ENCODE measurements at places on chromosomes 1 and 21.

- H3K36me3 ChIP-seq, result no peaks in the 10 kb centered on the region
- DNase-seq, result peak; percentile 89
- H3K27me3 ChIP-seq, result no peaks in the 10 kb centered on the region
- H3K27ac ChIP-seq, result peak overlapping the region; percentile 77
- peak overlapping the region; percentile 94 for H3K4me3 ChIP-seq
Observed at GRCh38 chr1:31413405-31414001, 490 bp downstream of the SERINC2 start.

DNA sequence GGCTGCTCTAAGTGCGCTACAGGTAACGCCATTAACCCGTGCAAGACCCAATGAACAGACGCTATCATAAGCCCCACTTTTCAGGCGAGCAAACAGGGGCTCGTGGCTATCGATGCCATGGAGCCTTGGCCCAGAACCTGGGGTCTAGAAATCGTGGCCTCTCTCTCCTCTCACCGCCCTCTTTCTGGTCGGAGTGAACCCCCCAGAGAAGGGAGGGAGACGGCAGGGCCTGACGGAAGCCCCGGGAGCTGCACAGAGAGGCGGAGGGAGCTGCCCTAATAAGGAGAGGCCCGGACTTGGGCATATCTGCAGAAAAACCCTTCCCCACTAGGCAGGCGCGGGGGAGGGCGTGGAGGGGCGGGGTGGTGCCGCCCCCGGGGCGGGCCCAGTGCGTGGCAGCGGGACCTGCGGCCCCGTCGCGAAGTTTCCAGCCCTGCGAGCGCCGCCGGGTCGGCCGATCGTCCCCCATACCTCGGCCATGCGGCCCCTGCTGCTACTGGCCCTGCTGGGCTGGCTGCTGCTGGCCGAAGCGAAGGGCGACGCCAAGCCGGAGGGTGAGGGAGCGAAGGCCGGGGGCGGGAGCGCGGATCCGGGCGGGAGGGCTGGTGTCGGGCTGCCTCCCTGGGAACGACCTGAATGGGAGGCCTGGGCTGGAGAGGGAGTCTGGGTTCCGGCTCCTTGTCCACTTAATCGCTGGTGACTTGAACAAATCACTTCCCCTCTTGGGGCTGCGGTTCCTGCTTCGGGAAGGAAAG, at the start of gene PLOD1:
Gene PLOD1, plus strand, starts transcription at position 416 of the 755 bp plus-strand sequence. Its CDS starts 63 bp downstream, at position 479.
- H3K4me3 ChIP-seq, result peak within 1 kb of the TSS; percentile 67
- peaks cover 5% of the 10 kb centered on the region for H3K36me3 ChIP-seq
- peak within 1 kb of the TSS; percentile 97 for H3K27ac ChIP-seq
- no peaks in the 10 kb centered on the region for H3K27me3 ChIP-seq

DNA sequence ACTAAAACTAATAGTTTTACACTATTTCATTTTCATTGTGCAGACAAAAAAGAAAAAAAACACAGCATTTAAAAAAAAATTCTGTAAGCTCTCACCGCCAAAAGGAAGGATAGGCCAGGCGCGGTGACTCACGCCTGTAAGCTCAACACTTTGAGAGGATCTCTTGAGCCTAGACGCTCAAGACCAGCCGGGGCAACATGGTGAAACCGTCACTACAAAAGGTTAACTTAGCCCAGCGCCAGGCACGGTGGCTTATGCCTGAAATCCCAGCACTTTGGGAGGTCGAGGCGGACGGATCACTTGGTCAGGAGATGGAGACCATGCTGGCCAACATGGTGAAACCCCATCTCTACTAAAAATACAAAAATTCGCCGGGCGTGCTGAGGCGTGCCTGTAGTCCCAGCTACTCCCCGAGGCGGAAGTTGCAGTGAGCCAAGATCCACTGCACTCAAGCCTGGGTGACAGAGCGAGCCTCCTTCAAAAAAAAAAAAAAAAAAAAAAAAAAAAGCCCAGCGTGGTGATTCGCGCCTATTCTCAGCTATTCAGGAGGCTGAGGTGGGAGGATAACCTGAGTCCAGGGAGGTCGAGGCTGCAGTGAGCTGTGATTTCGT, 14.3 kb upstream of the SPEN start:
- H3K4me1 ChIP-seq, result no peaks in the 10 kb centered on the region
- peak; percentile 51 for DNase-seq
- no peaks in the 10 kb centered on the region for H3K27me3 ChIP-seq
- H3K36me3 ChIP-seq, result no peaks in the 10 kb centered on the region
- H3K27ac ChIP-seq, result peak overlapping the region; percentile 100
- H3K4me3 ChIP-seq, result peak overlapping the region; percentile 68

DNA sequence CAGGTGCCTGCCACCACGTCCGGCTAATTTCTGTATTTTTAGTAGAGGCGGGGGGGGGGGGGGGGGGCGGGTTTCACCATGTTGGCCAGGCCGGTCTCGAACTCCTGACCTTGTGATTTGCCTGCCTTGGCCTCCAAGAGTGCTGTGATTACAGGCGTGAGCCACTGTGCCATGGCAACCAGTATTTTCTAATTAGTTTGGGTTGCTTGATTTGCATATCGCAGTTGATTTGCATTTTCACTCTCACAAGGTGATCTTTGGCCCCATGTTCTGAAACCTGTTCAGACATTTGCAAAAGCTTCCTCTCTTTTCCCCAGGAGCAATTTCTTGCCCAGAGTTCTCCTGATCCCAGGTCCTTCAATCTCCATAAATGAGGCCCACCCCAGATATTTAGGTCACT, 1.7 kb downstream of the TOR3A start:
- no peaks in the 10 kb centered on the region for H3K36me3 ChIP-seq
- H3K4me3 ChIP-seq, result peak overlapping the region; percentile 98
- no peaks in the 10 kb centered on the region for H3K27me3 ChIP-seq
- no peaks in the 10 kb centered on the region for H3K4me1 ChIP-seq
- no peak overlapping the region for H3K27ac ChIP-seq

GRCh38 chr1:180620581-180620980, 11.2 kb upstream of the XPR1 start:
- no peaks in the 10 kb centered on the region for H3K36me3 ChIP-seq
- DNase-seq, result no peak
- no peaks in the 10 kb centered on the region for H3K27me3 ChIP-seq
- no peak overlapping the region for H3K27ac ChIP-seq
- H3K4me1 ChIP-seq, result no peaks in the 10 kb centered on the region
- H3K4me3 ChIP-seq, result no peak overlapping the region

DNA sequence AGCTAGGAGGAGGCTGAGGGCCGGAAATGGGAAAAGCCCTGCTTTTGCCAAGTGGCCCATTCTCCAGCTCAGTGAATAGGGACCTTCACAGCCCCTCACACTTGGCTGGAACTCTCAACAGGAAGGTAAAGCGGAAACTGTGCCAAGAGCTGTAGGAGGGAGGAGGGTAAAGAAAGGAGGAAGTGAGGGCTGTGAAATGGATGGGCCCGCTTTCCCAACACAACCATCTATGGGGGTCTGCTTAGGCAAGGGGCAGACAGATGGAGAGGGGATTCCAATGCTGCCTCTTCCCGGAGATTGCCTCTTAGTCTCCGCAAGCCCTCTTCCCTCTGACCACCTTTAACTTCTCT, 5.2 kb downstream of the INKA2 start:
- no peaks in the 10 kb centered on the region for H3K36me3 ChIP-seq
- peak overlapping the region; percentile 54 for H3K27ac ChIP-seq
- H3K4me1 ChIP-seq, result peaks cover 6% of the 10 kb centered on the region
- H3K4me3 ChIP-seq, result no peak overlapping the region
- DNase-seq, result peak; percentile 55
- H3K27me3 ChIP-seq, result no peaks in the 10 kb centered on the region

DNA sequence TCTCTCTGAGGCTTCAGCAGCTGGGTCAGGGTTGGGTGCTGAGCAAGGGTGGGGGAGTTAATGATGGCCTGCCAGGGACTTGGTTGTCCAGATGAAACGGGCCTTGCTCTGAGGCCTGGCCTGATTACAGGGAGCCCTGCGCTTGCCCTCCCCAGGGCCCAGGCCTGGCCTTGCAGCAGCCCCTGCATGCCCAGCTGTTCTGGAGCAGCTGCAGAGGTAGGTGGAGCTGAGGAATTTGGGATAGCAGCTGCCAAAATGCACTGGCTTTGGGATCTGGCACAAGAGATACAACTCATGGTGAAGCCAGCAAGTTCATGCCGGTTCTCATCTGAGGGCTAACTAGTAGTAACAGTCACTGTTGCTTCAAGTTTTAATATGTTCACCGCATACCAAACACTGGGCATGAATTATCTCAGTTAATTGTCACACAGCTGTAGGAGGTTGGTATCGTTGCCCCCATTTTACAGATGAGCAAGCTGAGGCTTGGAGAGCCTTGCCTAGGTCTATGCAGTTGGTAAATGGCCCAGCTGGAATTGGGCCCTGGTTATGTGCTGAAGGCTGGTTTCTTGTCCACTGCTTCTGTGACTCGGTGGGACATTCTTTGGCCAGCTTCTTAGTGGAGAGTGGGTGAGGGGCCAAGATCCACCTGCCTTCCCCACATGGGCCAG, 7.3 kb upstream of the SERINC2 start:
- no peak overlapping the region for H3K27ac ChIP-seq
- no peak for DNase-seq
- no peaks in the 10 kb centered on the region for H3K4me1 ChIP-seq
- H3K36me3 ChIP-seq, result no peaks in the 10 kb centered on the region

GRCh38 chr1:53294567-53294966, 33.3 kb downstream of the LRP8 start:
- no peaks in the 10 kb centered on the region for H3K36me3 ChIP-seq
- H3K4me1 ChIP-seq, result peaks cover 5% of the 10 kb centered on the region
- no peak for DNase-seq

- H3K27me3 ChIP-seq, result no peaks in the 10 kb centered on the region
- no peak for DNase-seq
- H3K4me3 ChIP-seq, result peak overlapping the region; percentile 64
- peaks cover 35% of the 10 kb centered on the region for H3K4me1 ChIP-seq
Observed at GRCh38 chr1:75785320-75785982, 605 bp upstream of the RABGGTB start.

GRCh38 chr1:151981178-151981525, 12.5 kb downstream of the S100A10 start:
- no peak for DNase-seq
- no peaks in the 10 kb centered on the region for H3K27me3 ChIP-seq
- no peak overlapping the region for H3K27ac ChIP-seq
- H3K4me3 ChIP-seq, result no peak overlapping the region
- H3K36me3 ChIP-seq, result no peaks in the 10 kb centered on the region
- peaks cover 3% of the 10 kb centered on the region for H3K4me1 ChIP-seq

DNA sequence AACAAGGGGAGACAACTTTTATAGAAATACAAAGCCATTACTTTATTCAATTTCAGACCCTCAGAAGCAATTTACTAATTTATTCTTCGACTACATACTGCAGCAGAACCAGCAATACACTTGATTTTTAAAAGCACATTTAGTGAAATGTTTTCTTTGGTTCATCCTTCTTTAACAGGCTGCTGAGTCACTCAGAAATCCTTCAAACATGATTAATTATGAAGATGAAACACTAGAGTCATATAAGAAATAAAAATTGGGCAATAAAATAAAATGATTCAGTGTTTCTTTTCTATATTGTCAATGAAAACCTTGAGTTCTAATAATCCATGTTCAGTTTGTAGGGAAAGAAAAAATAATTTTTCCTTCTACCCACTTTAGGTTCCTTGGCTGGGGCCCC, 47.0 kb downstream of the CHML start:
- no peak for DNase-seq
- no peak overlapping the region for H3K27ac ChIP-seq
- H3K27me3 ChIP-seq, result no peaks in the 10 kb centered on the region
- no peak overlapping the region for H3K4me3 ChIP-seq

DNA sequence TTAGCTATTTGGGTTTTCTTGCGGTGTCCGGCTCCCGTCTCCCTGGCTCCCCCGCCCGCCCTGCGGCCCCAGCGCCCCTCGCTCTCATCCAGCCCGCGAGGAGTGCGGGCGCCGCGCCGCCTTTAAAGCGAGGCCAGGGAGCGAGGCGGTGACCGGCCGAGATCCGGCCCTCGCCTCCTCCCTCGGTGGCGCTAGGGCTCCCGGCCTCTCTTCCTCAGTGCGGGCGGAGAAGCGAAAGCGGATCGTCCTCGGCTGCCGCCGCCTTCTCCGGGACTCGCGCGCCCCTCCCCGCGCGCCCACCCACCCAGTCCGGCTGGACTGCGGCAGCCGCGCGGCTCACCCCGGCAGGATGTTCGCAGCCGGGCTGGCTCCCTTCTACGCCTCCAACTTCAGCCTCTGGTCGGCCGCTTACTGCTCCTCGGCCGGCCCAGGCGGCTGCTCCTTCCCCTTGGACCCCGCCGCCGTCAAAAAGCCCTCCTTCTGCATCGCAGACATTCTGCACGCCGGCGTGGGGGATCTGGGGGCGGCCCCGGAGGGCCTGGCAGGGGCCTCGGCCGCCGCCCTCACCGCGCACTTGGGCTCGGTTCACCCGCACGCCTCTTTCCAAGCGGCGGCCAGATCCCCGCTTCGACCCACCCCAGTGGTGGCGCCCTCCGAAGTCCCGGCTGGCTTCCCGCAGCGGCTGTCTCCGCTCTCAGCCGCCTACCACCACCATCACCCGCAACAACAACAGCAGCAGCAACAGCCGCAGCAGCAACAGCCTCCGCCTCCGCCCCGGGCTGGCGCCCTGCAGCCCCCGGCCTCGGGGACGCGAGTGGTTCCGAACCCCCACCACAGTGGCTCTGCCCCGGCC, 492 bp downstream of the HLX start:
- H3K27ac ChIP-seq, result peak overlapping the region; percentile 95
- H3K27me3 ChIP-seq, result no peaks in the 10 kb centered on the region
- H3K4me3 ChIP-seq, result peak overlapping the region; percentile 81

GRCh38 chr1:159441360-159441759, 1.8 kb downstream of the OR10J1 start:
- H3K27ac ChIP-seq, result no peak overlapping the region
- no peaks in the 10 kb centered on the region for H3K27me3 ChIP-seq
- no peak overlapping the region for H3K4me3 ChIP-seq
